Left lobe of liver (tissue), 2 donors: ENCODE measurements at places on chromosomes 1 and 21.

DNA sequence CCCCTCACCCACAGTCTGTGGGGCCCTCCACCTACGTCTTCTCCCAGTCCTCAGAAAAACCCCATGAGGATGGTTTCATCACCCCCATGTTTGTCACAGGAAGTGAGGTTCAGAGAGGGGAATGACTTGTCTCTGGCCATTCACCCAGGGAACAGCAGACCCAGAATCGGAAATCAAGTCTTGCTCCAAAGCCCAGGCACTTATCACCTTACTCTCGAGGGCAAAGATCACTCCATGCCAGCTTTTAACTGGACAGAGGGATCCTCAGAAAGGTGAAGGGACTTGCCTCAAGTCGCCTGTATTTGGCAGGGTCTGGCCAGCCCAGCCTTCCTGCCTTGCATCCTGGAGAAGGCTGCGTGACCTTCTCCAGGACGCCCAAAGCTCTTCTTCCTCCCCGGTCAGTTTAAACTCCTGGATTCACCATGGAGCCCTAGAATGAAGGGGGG is 57.9 kb upstream of the SSBP3 start:
- no peak for DNase-seq

- no peak for DNase-seq
These were observed 24.6 kb upstream of the SPAG17 start for GRCh38 chr1:118209648-118210047.

- DNase-seq, result no peak
These were observed 3.1 kb upstream of the FCGR2A start for GRCh38 chr1:161502181-161502580.

DNA sequence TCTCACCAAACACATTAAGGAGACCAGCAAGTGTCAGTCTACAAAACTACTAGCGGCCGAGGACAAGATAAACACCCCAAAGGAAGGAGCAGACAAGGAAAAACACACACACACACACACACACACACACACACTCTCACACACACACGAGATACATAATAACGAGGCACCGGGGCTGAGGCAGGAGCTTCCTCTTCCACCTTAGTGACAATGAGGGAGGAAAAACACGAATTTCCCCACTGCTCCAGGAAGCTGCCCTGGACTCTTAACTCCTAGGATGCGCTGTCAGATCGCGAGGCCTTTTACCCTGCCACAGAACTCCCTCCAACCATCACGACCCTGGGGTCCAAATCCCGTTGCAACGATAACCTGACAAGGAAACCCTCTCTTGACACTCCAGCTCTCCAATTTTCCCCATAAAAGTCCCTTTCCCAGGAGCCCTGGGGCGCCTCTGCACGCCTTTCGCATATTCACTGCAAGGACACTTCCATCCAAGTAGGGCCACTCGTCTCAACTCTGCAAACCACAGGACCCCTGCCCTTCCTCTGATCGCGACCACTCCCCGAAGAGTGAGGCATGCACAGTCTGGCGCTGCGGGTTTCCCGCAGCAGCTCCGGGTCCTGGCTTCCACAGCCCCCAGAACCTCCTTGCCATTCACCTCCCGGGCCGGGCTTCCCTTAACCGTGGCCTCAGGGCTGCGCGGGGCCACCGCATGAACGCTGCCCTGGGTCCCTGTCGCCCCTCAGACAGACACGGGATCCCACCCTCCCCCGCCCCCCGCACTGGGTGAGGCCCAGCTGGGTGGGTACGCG is 581 bp downstream of the ETV3 start:
- DNase-seq, result no peak
